ENCODE measurements at places on chromosomes 11 and 22. TPM values are rescaled to one million over a fixed set of nuclear protein-coding genes. Genes with fewer than 3 reads are reported as not detected.

SPI1 gene
- total RNA-seq: 12.5 TPM

PATE2 gene
- total RNA-seq: 2.8 TPM

PKNOX2 gene
- total RNA-seq: 0.32 TPM

ANKK1 gene
- total RNA-seq: 3.4 TPM

TLCD5 gene
- total RNA-seq: 2.9 TPM

TMPRSS6 gene
- total RNA-seq: 0.88 TPM

DNA sequence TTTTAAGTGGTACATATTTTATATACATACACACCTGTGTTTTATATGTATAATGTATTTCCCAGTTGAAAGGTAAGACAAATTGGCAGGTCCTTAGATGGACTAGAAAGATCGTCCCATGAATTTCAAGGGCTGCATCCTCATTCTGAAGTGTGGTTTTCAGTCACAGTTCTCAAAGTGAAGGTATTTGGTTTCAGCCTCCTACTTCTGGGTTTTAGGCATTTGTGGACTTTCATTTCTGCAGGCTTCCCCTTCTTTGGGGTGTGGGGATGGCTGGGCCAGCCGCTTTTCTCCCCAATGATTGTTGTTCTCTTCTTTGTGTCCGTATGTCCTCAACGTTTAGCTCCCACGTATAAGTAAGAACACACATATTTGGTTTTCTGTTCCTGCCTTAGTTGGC lies 10.0 kb downstream of the DCPS start:
- no peak for DNase-seq

GRCh38 chr11:75766443-75767227 lies 1.9 kb upstream of the DGAT2 start:
- no peak for DNase-seq

- no peak for DNase-seq
These were observed 630.4 kb downstream of the OPCML start for GRCh38 chr11:132901638-132902471.

- no peak for DNase-seq
These were observed 38.9 kb downstream of the OR10A6 start for GRCh38 chr11:7892059-7892699.

DNA sequence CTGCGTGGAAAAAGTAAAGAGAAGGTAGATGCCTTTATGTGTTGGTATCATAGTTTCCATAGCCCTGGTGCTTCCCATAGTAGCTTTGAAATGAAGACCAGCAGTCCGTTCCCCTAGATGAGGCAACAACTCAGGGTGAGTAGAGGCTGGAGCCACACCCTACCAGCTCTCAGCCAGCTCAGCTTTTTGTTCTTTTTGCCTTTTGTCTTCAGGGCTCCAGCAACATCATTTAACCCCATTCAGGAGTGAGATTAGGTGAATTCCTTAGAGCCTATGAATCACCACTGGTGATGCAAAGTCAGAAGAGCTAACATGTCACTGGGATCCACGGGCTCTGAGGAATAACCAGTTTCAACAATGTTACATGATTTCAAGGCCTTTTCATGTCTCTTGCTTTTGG lies 14.0 kb upstream of the SESN3 start:
- DNase-seq: no peak

GRCh38 chr11:92413757-92414513 lies 189.3 kb downstream of the FAT3 start:
- DNase-seq: no peak

DNA sequence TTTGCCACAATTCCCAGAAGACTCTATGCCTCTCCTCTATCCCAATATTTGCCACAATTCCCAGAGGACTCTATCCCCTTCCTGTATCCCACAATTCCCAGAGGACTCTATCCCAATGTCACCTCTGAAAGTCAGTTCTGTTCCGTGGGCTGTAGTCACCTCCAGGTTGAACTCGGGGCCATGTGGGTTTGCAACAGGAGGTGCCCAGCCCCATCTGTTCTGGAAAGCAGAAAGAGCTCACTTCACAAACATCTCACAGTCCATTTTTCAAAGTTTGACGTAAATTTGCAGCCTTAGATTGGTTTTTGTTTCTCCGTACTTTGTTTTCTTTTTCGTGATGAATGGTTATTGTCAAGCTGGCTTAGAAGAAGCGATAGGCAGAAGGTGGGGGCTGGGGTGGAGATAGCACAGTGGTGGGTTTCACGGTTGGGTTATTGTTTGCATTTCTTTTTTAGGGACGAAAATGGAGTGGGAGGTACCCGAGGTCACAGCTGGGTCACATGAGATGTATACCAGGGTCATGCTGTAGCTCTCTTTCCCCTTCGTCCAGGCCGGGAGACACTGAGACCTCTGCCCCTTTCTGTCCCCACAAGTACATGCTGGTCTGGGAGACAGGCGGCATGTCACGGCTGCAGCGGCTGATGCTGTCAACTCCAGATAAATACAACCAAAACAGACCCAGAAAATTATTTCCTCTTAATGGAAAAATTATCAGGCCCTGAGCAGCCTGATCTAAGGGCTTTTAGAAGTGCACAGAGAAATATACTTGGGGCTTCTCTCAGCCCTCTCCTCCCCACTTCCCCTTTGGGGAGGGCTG lies 374.5 kb downstream of the CADM1 start:
- DNase-seq: no peak

- no peak for DNase-seq
These were observed 232.1 kb downstream of the C11orf87 start for GRCh38 chr11:109654091-109654490.

- no peak for DNase-seq
These were observed at the start of gene FBLN1 for GRCh38 chr22:45502215-45503049. FBLN1 (plus strand) TSS chr22:45502883; CDS start chr22:45502986, 103 bp downstream.

- no peak for DNase-seq
These were observed 65.3 kb downstream of the MCM5 start for GRCh38 chr22:35465109-35465701.

DNA sequence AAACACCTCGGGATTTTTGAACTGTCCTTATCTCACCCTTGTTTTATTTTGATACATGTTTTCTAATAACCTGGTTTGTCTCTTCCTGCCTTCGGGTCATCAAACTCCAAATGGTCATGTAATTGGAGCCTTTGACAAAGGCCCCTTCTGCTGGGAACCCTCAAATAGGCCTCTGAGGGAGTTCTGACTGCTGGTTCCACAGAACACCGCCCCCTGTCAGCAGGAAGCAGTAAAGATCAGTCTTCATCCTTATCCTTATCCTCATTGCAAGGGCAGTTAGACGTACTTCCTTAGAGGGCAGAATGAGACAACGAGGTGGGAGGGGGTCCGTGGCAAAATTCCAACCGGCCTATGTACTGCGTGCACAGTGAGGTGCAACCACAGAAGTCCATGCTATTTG lies 12.1 kb downstream of the TRIM51 start:
- no peak for DNase-seq

DNA sequence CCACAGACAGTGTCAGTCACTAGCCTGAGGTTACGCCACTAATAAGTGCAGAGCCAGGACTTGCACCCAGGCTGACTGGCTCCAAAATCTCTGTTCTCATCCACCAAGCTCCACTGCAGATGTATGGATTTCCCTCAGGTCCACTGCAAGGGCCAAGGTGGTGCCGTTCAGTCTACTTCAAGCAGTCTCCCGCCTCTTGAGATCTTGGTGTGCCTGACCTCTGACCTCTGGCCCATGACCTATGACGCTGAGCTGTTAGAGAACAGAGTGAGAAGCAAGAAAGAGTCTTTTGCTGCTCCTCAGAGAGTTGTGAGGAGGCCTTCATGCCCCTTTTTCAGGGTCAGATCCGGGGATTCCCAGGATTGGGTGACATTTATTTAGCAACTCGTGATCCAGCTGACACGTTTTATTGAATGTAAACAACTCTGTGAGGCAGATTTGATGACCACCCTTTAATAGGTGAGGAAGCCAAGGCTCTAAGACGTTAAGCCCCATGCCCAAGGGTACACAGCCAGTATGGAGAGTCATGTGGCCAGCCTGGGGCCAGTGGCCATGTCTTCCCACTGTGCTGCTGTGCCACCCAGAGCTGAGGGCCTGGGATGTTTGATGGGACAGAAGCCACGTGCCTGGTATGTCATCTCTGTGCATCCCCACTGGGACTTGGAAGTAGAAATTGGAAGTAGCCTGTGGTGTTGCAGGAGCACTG lies 25.2 kb downstream of the DCPS start:
- no peak for DNase-seq
